ENCODE measurements at places on chromosomes 2 and 18.

DNA sequence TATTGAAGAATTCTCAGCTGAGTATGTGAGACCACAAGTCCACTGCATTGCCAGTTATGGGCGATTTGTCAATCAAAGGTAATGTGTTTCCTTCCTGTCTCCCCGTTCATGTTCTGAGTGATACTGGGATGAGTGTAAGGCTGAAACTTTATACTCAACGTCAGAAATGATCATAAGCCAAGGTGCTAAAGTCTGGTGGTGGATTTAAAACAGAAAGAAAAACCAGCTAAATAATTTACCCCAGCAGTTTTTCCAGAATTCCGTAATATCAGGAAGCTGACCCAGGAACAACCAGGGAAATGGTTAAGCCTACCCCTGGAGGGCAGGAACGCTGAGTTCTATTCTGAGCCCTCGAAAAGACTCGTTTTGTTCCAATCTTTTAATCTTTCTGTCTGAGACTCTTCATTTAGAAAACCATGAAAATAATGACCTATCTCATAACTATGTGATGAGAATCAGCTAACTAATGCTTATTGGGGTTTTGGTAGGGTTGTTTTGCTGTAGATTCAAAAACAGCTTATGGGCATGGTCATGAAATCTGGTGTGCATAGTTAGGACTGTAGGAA, 149.6 kb downstream of the LAMA3 start:
- peak; percentile 5 for DNase-seq

GRCh38 chr2:223598994-223599639, 3.0 kb downstream of the SCG2 start:
- no peak for DNase-seq

- no peak for DNase-seq
Measured at GRCh38 chr2:128600581-128601297, 282.1 kb upstream of the HS6ST1 start.

DNA sequence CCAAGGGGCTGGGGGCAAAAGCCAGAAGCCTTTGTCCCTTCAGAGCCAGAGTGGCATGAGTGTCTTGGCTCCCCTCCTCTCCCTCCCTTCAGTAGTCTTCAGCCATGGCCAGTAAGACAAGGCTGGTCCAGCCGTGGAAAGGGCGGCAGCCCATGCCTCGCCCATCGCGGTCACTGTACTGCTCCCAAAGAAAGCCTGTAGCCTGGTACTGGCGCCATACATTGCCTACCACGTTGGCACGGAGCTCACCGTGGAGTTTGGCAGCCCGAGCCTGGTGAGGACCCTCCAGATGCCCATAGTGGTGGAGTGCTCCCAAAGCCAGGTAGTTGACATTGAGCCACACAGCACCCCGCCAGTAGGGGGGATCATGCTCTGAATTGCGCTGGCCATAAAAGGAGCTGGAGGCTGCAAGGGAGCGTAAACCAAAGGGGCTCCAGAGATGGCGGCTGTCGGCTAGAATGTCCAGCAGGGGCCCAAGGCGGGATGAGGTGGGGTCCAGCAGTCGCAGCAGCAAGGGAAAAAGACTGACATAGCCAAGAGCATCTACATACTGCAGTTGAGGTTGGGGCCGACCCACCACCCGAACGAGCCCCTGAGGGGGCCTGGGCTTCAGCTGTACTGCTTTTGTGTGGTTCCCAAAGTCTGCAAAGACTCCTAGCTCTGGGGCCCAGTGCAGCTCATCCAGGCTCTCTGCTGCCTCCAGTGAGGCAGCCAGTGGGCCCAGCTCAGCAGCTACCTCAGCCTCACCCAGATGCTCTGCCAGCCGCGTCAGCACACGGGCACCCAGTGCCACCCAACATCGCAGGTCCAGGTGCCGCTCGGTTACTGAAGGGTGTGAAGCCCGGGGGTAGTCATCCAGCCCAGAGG, 3.2 kb downstream of the WBP1 start:
- DNase-seq = no peak

DNA sequence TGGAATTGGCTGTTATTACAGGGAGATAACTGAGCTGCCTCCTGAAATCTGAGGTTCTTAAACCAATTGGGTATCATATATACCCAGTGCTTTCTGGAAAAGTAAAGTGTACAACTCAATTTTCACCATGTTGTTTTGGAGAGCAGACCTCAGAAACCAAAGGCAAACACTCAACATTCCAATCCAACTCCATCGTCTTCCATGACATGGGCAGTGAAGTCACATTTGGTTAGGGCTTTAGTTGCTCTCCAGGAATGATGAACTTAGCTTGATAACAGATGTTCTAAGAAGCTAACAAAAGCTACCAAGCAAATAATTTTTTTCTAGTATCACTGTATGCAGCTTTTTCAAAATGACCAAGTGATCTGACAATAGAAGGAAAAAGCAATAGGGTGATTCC, 107.0 kb upstream of the SLC35G4 start:
- no peak for DNase-seq

GRCh38 chr2:23009545-23010149, 375.3 kb upstream of the KLHL29 start:
- no peak for DNase-seq

DNA sequence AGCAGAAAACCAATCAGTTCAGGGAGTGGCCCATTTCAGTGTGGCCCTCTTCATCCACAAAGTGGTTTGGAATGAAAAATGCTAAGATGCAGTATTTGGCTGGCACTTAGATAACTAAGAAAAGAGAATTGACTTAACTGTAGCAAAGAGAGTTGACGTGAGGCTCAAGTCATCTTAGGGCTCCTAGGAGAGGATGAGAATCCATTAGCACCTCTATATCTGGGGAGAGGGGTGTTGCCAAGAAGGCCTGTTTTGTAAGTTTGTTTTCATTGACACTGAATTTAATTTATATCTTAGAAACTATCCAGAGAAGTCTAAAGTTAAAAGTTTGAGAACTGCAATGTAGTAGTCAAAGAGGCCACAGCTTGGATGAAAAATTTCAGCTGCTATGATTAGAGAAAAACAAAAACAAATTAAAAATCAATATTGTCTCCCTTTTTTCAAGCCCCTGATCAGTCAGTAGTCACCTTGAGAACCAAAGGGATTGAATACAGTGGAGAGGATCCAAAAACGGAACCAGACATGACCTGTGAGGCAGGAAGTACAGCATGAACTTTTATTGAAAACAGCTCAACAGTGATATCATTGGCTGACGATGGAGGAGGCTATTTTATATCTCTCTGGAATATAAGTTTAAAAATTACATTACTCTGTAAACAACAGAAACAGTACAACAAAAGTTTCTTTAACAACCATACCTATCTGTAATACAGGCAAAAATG, 52.7 kb downstream of the PHLPP1 start:
- DNase-seq = no peak

DNA sequence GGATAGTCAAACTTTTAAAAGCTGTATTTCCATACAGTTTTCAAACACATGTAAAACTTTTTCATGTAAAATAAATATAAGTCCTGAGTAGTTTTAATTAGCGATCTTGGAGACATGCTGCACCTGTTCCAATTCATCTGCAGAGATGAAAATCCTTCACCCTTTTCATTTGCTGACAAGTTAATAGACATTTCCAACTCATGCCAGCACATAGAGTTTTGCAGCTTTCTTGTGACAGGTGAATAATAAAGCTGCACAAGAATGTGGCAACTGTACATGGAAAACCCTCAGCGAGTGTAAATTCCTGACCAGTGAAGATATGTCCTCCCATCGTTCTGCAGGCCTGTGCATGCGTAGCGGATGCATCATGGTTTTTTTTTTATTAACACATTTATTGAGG, 771.4 kb downstream of the TDRD15 start:
- no peak for DNase-seq

GRCh38 chr18:77973745-77974144, 724.1 kb downstream of the GALR1 start:
- DNase-seq = no peak

GRCh38 chr18:8745355-8746014, 40.1 kb downstream of the MTCL1 start:
- DNase-seq = no peak

GRCh38 chr2:227524665-227525064, 52.7 kb downstream of the AGFG1 start:
- no peak for DNase-seq

GRCh38 chr2:203650860-203651613, 55.4 kb upstream of the CD28 start:
- no peak for DNase-seq

DNA sequence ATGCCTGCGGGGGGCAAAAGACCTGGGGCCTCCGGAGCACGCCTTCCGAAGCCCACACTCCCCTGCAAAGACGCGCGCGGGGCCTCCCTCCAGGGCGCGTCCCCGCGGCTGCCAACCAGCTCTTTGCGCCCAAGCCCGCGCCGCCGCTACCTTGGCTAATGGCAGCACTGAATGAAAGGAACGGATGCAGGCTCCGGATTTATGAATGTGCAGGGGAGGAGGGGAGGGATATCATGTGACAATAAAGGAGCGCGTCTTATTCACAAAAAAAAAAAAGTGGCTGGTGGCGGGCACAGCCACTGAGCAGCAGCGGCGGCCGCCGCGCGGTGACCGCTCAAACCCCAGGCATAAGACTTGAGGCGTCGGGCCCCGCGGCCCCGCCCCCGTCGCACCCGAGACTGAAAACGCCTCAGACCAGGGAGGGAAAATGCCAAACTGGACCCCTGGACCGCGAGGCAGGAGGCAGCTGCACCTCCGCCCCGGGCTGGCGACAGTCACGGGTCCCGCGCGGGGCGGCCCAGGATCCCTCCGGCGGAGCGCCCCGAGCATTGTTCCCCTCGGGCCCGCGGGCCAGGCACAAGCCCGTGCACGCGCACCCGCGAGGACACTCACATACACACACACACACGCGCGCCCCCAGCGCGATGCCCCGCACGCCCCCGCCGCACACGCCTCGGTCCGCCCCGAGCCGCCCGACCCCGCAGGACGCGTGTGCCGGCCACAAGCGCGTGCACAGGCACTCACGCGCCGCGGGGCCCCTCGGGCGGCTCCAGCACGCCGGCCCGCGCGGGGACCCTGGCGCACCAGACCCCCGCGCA, 1.6 kb downstream of the SPRED2 start:
- peak; percentile 76 for DNase-seq

DNA sequence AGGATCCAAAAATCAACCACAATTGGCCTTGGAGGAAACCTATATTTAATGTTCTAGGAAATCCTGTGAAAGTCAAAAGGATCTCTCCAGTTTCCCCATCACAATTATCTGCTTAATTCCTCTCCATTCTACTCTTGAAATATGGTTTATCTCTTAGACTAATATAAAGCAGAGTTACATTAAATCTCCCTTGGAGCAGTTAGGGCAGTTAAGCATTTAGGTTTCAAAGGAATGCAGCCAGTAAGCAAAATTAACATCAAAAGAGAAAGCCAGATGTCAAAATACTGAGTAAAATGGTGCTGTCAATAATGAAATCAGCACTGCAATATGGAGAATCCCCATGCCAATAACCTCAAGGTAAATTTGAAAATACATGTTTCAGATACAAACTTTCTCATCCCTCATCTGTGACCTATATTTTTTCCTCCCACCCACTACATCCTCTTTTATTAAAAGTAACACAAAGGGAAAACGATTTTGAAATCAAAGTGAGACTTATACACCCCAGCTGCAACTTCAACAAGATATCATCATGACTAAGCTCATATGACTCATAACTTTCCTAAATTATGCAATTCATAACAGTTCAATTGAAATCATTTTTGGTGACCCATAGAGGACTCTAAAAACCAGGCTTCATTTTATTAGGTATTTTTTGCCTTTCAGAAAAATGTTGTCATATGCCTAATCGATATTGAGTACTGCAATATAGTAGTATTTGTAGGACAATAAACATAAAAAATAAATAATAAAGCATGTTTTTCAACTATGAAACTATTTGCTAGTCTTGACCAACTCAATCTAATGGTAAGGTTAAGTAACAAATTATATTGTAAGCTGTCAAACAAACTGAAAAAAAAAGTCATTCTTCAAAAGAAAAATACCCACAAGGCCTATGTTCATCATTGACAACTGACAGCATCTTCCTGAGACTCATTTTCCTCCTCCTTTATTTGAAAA, 3.1 kb downstream of the ADAM17 start:
- peak; percentile 28 for DNase-seq

DNA sequence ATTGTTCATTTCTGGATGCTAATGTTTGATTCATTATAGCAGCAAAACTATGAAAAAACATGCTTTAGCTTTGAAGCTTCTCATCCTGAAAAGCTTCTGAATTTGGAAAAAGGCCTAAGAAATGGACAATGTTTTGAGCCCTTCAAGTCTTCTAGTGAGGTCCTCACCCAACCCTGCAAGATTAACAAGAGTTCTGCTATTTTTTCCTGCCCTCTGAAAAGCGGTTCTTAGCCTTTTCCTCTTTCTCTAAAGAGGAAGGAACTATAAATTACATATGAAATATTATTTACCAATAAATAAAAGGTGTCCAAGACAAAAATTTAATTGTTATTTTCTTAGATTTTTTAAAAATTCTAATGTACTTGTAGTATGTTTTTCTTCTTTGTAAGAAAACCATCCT, 19.9 kb upstream of the CDH19 start:
- no peak for DNase-seq

GRCh38 chr2:65053199-65053598, 3.0 kb upstream of the CEP68 start:
- no peak for DNase-seq
